Neural crest cell (in vitro differentiated cells): ENCODE measurements at places on chromosomes 4 and X. TPM values are rescaled to one million over a fixed set of nuclear protein-coding genes. Genes with fewer than 3 reads are reported as not detected.

RBM47 gene
- 0.37 and 0.48 TPM in 2 replicates for total RNA-seq

GLRA2 gene
- 0.73 and 1.3 TPM in 2 replicates for total RNA-seq

GLRA3 gene
- total RNA-seq = not detected in 2 replicates

- H3K27me3 ChIP-seq = peaks cover 3% of the 10 kb centered on the region
- DNase-seq = peak; percentile 62
- H3K36me3 ChIP-seq = no peaks in the 10 kb centered on the region
- H3K4me1 ChIP-seq = peaks cover 8% of the 10 kb centered on the region
- peak overlapping the region; percentile 87 for H3K4me3 ChIP-seq
These were observed 28.4 kb downstream of the PDHA1 start for GRCh38 chrX:19372170-19372546.

DNA sequence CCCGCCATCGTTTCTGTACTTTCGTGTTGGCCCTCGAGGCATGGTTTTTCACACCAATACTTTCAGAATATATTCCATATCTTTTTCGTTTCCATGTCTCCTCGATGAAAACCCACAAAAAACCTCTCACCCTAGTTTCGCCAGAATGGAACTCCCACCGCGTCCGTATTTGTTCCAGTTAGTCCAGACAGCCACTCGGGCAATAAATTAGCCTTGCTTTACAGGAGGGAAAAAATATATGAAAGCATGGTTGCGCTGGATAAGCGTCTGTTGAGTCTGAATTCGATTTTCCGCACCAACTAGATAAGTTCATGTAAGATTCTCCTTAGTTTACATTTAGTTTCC lies 550 bp upstream of the CHM start:
- peaks cover 8% of the 10 kb centered on the region for H3K36me3 ChIP-seq
- H3K27ac ChIP-seq = no peak overlapping the region
- H3K4me3 ChIP-seq = no peak overlapping the region
- no peak for DNase-seq

DNA sequence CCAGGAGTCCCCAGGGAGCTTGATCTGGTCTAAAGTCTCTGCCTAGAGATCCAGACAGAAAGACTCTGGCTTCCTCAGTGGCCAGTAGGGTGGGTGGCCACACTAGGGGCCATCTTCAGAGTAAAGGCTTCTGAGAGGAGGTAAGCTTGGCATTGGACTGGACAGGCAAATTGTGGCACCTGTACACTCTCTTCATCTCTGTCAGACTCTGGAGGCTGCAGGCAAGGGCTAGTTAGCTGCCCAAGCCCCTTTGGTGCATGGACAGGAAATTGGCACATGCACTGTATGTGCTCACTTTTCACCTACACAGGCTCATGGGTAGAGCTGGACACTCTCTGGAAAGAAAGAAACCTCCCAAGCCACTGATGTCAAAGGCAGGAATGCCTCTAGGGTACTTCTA lies 142.8 kb downstream of the PJA1 start:
- no peak overlapping the region for H3K27ac ChIP-seq
- H3K36me3 ChIP-seq = no peaks in the 10 kb centered on the region
- H3K4me3 ChIP-seq = no peak overlapping the region
- no peaks in the 10 kb centered on the region for H3K4me1 ChIP-seq
- H3K27me3 ChIP-seq = no peaks in the 10 kb centered on the region
- no peak for DNase-seq

- no peak for DNase-seq
- H3K4me1 ChIP-seq = peaks cover 5% of the 10 kb centered on the region
- no peak overlapping the region for H3K27ac ChIP-seq
- H3K36me3 ChIP-seq = peaks cover 27% of the 10 kb centered on the region
- no peak overlapping the region for H3K4me3 ChIP-seq
- H3K27me3 ChIP-seq = no peaks in the 10 kb centered on the region
These were observed 169.7 kb downstream of the RAP1GDS1 start for GRCh38 chr4:98430708-98431403.

GRCh38 chr4:166827167-166827566 lies 407.1 kb downstream of the SPOCK3 start:
- no peak for DNase-seq
- no peak overlapping the region for H3K27ac ChIP-seq
- H3K36me3 ChIP-seq = no peaks in the 10 kb centered on the region
- no peaks in the 10 kb centered on the region for H3K27me3 ChIP-seq
- no peak overlapping the region for H3K4me3 ChIP-seq

DNA sequence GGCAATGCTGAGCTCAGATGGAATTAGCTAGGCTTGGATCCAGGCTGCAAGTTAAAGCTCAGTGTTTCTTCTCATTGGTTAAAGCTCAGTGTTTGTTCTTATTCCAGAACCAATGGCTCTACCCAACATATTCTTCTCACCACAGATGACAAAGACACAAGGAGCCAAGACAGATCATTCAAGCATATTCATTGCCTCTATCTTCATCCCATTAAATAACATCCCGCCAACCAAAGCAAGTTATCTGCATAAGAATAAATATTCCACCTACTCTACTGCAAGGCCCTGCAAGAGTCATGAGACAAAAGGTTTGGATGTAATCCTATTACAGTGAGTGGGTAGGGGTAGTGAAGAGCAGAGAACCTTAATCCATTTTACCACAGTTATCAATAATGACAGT lies 766.5 kb downstream of the C4orf33 start:
- no peak overlapping the region for H3K27ac ChIP-seq
- H3K4me1 ChIP-seq = no peaks in the 10 kb centered on the region
